ENCODE measurements at places on chromosomes 2 and 18. TPM values are rescaled to one million over a fixed set of nuclear protein-coding genes. Genes with fewer than 3 reads are reported as not detected.

PLEK gene
- under 0.01 TPM for total RNA-seq

CHST9 gene
- not detected for total RNA-seq

VSNL1 gene
- total RNA-seq, result 0.90 TPM

POMC gene
- 0.63 TPM for total RNA-seq

GAL3ST2 gene
- total RNA-seq, result 0.25 TPM

ESPNL gene
- total RNA-seq, result 2.4 TPM
